ENCODE measurements at places on chromosomes 2 and 18. TPM values are rescaled to one million over a fixed set of nuclear protein-coding genes. Genes with fewer than 3 reads are reported as not detected.

SPHKAP gene
- not detected for total RNA-seq

GRCh38 chr2:88538362-88538917 lies 85.9 kb upstream of the FOXI3 start:
- H3K4me1 ChIP-seq, result no peaks in the 10 kb centered on the region
- no peak overlapping the region for H3K27ac ChIP-seq
- H3K27me3 ChIP-seq, result no peaks in the 10 kb centered on the region

PROKR1 gene
- total RNA-seq, result not detected

DNA sequence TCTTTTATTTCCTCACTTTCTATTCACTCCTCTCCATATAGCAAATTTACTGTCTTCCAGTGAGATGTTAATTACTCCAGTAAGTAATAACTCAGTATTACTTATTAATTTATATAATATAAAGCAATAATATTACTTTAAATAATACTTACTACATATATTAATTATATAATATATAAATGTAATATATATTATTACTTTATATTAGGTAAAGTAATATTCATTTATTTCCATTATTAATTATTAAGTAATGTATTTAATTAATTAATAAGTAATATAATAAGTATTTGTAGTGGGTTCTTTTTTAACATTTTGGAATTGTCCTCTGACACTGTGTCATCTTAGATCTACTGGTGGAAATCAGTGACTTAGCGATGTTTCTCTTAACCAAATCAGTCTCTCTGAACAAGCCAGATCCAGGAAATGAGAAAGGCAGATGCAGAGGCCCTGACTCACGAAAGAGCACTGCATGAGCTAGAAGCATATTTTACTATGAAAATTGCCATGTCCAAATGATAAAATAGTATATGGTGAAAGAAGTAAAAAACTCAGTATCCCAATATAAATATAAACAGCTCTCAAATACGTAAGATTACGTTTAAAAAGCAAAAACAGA lies 115.9 kb downstream of the DSEL start:
- H3K27me3 ChIP-seq, result no peaks in the 10 kb centered on the region
- no peaks in the 10 kb centered on the region for H3K36me3 ChIP-seq
- H3K4me1 ChIP-seq, result no peaks in the 10 kb centered on the region

PDE1A gene
- total RNA-seq, result 0.08 TPM

SPATA3 gene
- total RNA-seq, result not detected

GRCh38 chr2:149038442-149039212 lies at the start of gene LYPD6B:
Gene LYPD6B, plus strand, starts transcription at chr2:149038699. Its CDS starts 92,250 bp downstream, at chr2:149130949.
- H3K27me3 ChIP-seq, result peaks cover 17% of the 10 kb centered on the region
- no peak within 1 kb of the TSS for H3K27ac ChIP-seq
- DNase-seq, result no peak
- H3K4me3 ChIP-seq, result peak within 1 kb of the TSS; percentile 29

Data from Panc1 (cell line).